ENCODE measurements at places on chromosomes 6 and 20.

DNA sequence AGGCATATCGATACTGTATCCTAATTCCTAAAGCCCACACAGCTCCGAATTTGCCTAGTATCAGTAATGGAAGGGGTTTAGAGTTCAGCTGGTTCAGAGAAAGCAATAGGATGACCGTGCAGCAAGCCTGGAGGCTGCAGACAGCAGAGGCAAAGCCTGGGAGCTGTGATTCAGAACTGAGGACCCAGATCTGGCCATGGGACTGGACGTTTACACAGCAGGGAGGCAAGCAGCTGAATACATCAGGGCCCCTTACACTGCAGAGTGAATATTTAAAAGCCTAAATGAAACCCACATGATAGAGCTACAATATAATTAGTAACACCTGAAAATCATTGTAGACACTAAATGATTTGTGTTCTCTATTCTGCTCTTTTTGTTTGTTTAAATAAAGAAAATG lies 38.0 kb downstream of the ELOVL2 start:
- DNase-seq, result no peak

GRCh38 chr20:61629602-61630390 lies 377.7 kb downstream of the CDH4 start:
- no peak for DNase-seq

DNA sequence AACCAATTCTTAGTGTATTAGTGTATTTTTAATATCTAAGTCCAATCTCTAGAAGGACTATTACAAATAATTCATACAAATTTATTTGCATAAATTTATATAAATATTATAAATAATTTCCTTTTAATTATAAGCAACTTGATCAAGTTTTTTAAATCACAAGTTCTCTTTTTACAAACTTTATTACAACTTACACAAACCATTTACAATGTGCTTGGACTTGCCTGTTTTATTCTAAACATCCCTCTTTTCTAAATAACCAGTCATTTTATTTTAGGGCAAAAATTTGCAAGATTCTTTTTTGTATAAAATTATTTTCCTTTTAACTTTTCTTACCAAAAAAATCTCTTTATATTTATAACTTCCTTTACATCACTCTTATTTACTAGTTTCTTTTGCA lies 83.5 kb upstream of the SYNCRIP start:
- no peak for DNase-seq

GRCh38 chr6:136035378-136036070 lies 184.0 kb downstream of the PDE7B start:
- DNase-seq, result no peak

DNA sequence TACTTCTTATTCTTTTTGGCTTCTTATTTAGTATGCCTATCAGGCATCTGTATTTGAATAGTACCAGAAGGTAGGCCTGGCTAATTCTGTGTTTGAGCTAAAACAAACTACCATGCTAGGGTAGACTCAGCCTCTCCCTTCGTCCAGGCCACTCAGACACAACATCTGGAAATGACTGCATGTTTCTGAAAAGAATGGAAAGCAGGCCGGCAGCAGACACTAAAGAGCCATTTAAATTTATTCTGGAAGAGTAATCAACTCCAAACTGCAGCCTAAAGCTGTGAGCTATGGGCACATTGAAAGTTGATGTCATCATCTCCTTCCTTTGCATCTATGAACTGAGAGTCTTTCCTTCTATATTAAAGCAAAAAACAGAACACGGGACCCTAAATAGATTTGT lies 70.9 kb upstream of the SAMD5 start:
- DNase-seq, result no peak

- DNase-seq, result no peak
These were observed 301.2 kb upstream of the BMP2 start for GRCh38 chr20:6466075-6466810.
